Stimulated activated CD4-positive, alpha-beta T cell treated with anti-CD3 and anti-CD28 coated beads, Interleukin-12 subunit alpha, Interleukin-12 subunit beta, amount 100 ng/mL, for 48 hours (primary cell): ENCODE measurements at places on chromosomes 5 and 9.

DNA sequence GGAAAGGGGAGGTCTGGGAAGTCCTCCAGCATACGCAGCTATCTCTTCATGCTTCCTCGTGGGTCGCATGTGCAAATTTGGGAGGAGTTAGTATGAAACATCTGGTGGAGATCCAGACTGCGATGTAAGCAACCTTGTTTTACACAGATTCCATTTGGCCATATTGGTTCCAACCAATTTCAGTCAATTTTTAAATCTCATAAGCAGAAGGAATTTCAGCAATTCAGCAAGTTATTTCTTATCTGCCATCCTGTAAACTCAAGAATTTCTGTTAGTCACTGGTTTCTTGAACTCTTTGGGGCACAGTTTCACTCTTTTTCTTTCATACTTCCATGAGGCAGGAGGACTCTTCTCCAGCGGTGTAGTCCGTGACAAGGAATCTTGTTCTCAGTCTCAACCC is 130.4 kb upstream of the CLINT1 start:
- DNase-seq: no peak

GRCh38 chr5:99398976-99399375 is 470.2 kb upstream of the CHD1 start:
- DNase-seq: no peak

GRCh38 chr5:78974011-78974410 is 11.1 kb downstream of the ARSB start:
- DNase-seq: no peak

DNA sequence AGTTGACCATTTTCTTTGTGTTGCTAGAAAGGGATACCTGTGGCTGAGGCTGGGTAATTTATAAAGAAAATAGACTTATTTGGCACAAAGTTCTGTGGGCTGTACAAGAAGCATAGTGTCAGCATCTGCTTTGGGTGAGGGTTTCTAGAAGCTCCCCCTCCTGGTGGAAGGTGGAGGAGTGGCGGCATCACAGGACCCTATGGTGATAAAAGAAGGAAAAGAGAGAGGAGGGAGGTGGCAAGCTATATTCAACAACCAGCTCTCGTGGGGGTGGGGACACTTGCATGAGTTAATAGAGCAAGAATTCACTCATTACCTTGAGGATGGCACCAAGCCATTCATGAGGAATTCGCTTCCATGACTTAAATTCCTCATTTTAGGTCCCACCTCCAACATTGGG is 2041.4 kb upstream of the CDH9 start:
- no peak for DNase-seq

- DNase-seq: no peak
These were observed 1.6 kb downstream of the MED27 start for GRCh38 chr9:132077881-132078698.

DNA sequence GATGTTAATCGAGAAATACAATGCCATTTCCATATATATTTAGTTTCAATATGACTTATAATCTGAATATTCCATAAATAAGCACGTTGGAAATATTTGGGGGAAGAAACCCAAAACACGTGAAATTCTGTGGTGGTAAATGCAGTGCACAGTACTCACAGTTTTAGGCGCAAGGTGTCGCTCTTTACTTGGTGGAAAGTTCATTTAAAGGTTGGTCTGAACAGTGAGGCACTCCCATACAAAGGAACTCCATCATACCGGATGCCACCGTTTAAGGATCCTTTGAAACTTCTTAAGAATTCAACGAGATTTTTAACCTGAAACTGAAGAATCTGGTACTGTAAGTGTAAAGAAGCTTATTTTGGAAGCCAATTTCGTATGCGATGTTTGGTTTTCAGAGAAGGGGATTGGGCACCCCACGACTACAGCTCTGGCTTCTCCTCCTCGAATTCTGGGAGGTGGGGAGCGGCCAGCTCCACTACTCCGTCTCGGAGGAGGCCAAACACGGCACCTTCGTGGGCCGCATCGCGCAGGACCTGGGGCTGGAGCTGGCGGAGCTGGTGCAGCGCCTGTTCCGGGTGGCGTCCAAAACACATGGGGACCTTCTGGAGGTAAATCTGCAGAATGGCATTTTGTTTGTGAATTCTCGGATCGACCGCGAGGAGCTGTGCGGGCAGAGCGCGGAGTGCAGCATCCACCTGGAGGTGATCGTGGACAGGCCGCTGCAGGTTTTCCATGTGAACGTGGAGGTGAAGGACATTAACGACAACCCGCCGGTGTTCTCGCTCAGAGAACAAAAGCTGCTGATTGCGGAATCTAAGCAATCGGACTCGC is at the start of gene PCDHA11:
Gene PCDHA11 (plus strand): TSS at position 237 of the 834 bp plus-strand sequence. CDS start 147 bp downstream, at position 384.
- DNase-seq: no peak

GRCh38 chr9:137918331-137919094 is 40.9 kb downstream of the CACNA1B start:
- DNase-seq: no peak

DNA sequence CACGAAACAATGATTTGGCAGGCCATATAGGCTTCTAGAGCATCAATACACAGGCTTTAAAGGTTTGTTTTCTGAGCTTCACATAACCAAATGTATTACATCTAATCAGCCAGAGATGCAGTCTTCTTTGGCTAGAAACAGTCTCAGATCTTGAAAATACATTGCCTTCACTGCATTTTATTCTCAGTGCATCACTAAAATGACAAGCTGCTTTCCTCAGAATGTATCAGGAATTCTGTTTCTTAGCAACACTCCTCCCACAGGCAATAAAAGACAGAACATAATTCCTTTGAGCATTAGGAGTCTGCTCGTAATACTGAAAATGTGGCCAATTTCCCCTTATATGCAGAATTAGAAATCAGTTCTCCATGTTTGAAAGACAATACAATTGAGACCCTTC is 36.9 kb downstream of the FEM1C start:
- DNase-seq: no peak

DNA sequence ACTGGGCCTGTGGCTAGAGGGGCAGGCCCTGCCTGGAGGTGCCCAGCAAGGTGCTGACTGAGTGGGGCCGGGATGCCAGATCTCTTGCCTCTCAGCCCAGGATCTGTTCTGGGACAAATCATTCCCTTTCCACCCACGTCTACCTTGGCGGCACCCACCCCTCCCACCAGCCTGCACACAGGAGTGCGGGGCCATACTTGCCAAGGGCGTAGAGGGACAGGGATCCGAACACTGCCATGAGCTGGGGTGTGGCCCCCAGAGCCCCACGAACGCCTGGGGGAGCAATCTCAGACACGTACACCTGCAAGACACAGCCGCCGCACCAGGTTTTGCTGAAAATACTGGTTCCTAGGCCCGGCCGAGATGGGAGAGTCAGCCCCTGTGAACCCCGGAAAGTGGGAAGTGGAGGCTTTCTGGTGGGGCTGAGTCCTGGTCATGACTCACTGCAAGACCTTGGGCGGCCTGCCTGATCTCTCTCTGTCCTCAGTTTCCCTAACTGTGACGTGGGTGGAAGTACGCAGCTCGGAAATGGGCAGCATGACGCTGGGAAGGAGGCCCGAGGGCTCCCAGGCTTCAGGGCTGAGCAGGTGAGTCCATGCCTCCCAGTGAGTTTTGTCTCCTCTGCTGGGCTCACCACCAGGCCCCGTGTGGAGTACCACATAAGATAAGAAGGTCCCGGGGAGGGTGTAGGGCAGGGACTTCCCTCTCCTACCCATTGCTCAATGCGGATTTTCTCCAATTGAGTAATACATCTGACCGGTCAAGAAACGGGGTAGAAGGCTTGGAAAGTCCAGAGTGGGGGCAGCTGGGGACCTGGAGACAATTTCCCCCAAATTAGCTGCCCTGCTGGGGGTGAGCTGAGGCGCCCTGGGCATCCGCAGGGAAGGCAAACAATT is 2.6 kb downstream of the SLC2A6 start:
- DNase-seq: no peak

- DNase-seq: no peak
These were observed 2.9 kb upstream of the SCAI start for GRCh38 chr9:125146247-125146646.

DNA sequence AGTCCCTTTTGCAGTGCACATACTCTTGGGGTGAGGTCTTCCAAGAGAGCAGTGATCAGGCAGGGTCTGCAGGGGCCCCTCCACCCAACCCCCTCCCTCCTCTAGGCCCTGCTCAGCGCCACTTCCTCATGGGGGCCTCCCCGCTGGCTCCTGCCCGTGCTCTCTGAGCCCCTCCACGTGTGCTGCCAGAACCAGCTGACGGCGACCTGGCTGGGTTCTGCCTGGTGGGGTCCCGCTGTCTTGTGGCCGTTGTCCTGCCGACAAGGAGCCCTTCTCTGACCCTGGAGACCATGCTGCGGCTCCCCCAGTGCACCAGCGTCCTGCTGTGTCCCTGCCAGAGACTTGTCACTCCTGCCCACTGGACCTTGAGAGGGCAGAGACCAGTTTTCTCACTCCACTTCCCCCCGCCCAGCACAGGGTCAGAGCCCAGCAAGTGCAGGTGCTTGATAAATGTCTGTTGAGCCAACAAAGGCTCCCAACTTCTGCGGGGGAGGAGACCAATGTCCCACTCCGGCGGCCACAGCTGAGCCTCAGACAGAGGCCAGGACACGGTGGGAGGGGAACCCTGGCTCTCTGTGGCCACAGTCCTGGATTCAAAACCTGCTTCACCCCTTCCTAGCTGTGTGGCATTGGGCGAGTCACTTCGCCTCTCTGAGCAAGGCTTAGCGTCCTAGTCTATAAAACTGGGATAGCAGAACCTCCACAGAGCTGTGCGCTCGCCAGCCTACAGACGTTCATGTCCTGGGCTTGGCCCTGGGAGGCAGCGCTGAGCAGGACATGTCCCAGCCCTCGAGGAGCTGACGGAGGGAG is 24.8 kb downstream of the SARDH start:
- DNase-seq: no peak

DNA sequence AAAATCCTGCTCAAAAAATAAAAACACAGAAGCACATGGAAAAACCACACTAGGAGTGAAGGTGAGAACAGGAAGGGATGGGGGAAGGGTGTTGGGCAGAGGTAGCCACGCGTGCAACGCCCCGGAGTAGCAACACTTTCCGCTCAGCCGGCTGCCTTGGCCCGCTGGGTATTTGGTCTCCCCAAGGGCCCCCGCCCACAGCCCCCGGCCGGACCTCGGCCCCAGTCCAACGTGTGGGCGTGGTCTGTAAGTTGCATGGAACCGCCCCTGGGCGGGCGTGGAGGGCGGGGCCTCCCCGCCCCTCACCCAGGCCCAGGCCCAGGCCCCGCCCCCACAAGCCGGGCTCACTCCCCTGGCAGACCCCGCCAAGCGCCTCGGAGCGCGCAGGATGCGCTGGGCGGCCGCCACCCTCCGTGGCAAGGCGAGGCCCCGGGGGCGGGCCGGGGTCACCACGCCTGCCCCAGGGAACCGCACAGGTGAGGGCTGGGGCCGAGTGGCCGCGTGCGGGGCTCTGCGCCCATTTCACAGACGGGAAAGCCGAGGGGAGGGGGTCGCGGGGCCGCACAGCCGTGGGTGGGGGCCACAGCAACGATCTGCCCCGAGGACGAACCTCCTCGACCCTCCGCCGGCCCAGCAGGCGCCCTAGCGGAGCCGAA is at the start of gene SUSD3:
Gene SUSD3 (plus strand): TSS at position 347 of the 656 bp plus-strand sequence. CDS start 42 bp downstream, at position 389.
- peak; percentile 35 for DNase-seq
